ENCODE measurements at places on chromosomes 1 and 21.

- no peak for DNase-seq
These were observed 132.4 kb downstream of the PROX1 start for GRCh38 chr1:214120191-214120590.

GRCh38 chr1:229714964-229715603 is 89.0 kb downstream of the URB2 start:
- DNase-seq = peak; percentile 61

DNA sequence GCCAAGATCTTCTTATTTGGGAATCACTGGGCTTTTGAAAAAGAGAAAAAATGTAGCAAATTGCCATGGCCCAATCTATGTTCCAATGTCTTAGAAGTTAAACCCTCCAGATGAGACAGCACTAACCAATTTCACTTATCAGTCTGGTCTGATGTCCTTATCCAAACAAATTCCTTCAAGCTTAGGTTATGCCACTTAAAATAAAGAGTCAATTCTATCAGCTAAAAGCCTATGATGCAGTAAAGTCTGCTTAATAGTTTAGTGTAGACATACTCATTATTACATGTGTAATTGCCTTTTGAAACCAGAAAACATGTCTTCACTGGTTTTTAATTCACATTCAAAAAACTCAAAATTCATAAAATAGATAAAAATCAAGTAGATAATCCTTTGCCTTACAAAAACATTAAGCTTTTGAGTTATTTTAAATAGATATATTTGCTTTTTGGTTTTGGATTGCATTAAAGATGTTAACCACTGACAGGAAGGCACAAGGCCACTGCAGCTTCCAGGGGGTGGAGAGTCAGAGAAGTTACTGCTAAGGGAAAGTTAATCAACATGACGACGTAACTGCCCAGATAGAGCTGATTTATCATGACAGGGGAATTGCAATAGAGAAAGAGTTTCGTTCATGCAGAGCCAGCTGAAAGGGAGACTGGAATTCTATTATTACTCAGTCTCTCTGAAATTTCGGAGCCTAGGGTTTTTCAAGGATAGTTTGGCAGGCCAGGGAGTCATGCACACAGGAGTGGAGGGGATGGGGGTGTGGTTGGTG is 106.1 kb downstream of the MAP3K21 start:
- no peak for DNase-seq

- peak; percentile 73 for DNase-seq
These were observed 31.2 kb downstream of the CDCP2 start for GRCh38 chr1:54121482-54122134.

- no peak for DNase-seq
These were observed 414.8 kb downstream of the NPHP4 start for GRCh38 chr1:5577255-5578040.

DNA sequence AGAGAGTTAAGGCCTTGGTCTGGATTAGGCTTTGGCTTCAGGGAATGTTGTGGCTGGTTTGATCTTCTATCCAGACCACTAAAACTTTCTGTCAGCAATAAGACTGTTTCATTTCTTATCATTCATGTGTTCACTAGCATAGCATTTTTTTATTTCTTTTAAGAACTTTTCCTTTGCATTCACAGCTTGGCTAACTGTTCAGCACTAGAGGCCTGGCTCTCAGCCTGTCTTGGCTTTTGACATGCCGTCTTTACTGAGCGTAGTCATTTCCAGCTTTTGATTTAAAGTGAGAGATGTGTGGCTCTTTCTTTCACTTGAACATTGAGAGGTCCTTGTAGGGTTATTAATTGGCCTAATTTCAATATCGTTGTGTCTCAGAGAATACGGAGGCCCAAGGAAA is 62.5 kb downstream of the RNF220 start:
- DNase-seq = no peak

DNA sequence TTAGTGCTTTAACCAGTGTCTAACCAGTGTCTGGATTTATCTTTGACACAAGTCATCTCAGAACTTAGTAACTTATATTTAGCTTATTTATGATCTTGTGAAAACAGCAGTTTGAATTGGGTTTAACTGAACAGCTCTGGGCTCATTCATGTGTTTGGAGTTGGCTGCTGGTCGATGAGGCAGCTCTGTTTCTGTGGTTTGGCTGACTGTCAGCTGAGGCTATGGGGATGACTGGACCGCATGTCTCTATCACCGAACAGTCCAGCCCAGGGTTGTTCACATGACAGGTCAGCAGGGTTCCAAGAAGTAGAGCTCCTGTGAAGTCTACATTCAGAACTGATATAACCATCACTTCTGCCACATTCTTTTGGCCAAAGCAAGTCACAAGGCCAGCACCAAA is 29.1 kb upstream of the C21orf91 start:
- no peak for DNase-seq

- no peak for DNase-seq
These were observed 24.3 kb downstream of the AHCTF1 start for GRCh38 chr1:246907472-246907871.

DNA sequence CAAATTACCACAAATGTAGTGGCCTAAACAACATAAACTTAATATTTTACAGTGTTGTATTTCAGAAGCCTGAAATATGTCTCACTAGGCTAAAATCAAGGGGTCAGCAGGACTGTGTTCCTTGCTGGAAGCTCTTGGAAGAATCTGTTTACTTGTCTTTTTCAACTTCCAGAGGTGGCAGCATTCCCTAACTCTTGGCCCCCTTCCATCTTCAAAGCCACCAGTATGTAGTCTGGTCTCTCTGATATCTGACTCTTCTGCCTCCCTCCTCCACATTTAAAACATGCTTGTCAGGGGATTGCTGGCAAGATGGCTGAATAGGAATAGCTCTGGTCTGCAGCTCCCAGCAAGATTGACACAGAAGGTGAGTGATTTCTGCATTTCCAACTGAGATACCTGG is 567.5 kb downstream of the PLA2G4A start:
- DNase-seq = no peak

GRCh38 chr1:59292562-59292961 is 4.3 kb upstream of the FGGY start:
- DNase-seq = no peak

DNA sequence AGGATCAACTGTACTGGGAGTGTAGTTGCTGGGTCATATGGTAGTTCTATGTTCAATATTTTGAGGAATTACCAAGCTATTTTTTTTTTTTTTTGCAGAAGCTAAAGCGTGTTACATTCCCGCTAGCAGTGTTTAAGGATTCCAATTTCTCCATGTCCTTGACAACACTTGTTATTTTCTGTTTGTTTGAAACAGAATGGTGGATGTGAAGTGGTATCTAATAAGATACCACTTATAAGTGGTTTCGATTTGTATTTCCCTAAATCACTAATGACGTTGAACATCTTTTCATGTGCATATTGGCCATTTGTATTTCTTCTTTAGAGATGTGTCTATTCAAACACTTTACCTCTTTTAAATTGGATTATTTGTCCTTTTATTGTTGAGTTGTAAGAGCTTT is 112.2 kb downstream of the DISP1 start:
- DNase-seq = no peak

DNA sequence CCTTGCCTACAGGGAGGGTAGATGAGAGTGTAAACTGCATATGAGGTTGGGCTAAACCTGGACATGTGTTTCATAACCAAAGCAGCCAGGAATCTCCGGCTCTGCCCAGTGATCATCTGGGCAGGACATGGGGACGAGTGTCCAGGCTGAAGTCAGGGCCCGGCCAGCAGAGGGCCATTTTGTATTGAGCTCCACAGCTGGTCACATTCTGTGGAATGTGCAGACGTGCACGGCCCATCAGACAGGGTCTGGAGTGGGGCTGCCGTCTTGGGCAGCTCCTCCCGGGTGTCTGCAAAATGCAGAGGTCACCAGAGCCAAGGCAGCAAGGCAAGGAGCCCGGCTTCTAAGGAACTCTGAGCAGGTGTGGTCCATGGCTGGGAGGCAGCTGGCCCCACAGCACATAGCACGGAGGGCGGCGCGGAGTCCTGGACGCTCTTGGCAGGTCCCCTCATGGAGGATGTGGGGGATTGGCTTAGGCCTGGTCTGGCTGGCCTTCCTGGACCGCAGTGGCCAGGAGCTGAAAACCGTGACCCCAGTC is 6.2 kb downstream of the LRRC3 start:
- DNase-seq = no peak

DNA sequence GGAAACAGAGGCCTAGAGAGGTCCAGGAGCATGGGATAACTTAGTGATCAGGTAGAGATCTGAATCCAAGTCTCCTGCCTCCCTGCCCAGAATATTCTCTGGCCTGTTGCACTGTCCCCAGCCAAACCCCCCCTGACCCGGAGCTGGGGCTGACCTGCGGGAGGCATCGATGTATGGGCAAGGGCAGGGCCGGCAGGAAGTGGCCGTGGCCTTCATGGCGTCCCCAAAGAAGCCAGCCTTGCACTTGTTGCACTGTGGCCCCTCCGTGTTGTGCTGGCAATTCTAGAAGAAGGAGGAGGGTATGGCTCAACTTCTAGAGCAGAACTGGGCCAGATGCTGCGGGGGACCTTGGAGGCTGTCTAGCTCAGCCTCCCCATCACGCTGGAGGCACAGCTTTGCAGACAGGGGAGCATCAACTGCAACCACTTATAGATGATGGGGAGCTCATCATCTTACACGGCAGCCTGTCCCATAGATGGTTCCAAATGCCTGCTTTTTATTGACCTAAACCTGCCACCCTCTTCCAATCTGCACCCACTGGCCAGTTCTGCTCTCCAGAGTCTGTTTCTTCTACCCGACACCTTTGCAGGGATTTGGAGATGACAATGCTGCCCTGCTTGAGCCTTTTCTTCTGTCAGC is 58.2 kb downstream of the HSPG2 start:
- DNase-seq = no peak

GRCh38 chr1:93317207-93317606 is 28.5 kb upstream of the DR1 start:
- no peak for DNase-seq

All from stimulated activated CD4-positive, alpha-beta T cell treated with anti-CD3 and anti-CD28 coated beads, Interleukin-2, amount 100 ng/mL, for 24 hours (primary cell).